ENCODE measurements at places on chromosomes 5 and 9. TPM values are rescaled to one million over a fixed set of nuclear protein-coding genes. Genes with fewer than 3 reads are reported as not detected.

GRCh38 chr9:116151966-116152381, 1.6 kb upstream of the PAPPA start:
- no peak overlapping the region for H3K4me3 ChIP-seq
- H3K4me1 ChIP-seq: no peaks in the 10 kb centered on the region
- no peak for DNase-seq
- no peaks in the 10 kb centered on the region for H3K36me3 ChIP-seq

- no peaks in the 10 kb centered on the region for H3K27me3 ChIP-seq
- peaks cover 9% of the 10 kb centered on the region for H3K4me1 ChIP-seq
- peak overlapping the region; percentile 3 for H3K27ac ChIP-seq
- no peaks in the 10 kb centered on the region for H3K36me3 ChIP-seq
Observed at GRCh38 chr5:35850967-35851680, 5.6 kb upstream of the IL7R start.

DNA sequence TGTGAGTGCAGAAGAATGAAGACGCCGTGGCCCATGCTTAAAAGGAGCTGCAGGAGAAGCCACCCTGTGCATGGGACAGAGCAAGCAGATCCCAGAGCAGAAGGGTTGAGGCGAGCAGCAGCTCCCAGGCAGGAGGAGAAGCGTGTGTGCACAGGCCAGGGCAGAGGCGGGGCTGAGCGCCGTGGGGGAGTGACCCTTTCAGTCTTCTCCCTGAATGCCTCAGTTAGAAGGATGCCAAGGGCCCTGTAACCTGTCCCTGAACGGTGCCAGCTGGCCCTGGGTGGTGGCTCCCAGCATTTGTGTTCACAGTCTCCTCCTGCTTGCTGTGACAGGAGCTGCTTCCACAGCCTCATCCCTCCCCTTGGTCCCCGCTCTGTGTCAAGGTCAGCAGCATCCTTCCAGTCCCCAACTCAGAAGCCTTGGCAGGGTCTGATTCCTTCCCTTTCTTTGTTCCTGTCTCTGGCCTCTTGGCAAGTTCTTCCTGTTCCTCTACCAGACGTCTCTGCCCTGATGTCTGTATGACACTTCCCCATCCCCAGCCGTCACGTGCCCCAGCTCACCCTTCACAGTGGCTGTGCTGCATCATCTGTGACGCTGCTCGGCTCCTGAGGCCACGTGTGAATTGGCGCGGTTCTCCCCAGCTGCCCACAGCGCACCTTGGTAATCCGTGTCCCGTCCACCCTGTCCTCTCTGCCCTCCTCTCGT, 5.2 kb downstream of the EXOC3 start:
- no peaks in the 10 kb centered on the region for H3K27me3 ChIP-seq
- H3K4me1 ChIP-seq: peaks cover 8% of the 10 kb centered on the region
- H3K4me3 ChIP-seq: no peak overlapping the region
- no peak overlapping the region for H3K27ac ChIP-seq
- no peak for DNase-seq

GRCh38 chr5:65812648-65813047, 90.6 kb downstream of the NLN start:
- H3K4me3 ChIP-seq: no peak overlapping the region
- no peaks in the 10 kb centered on the region for H3K36me3 ChIP-seq
- H3K27me3 ChIP-seq: no peaks in the 10 kb centered on the region
- H3K27ac ChIP-seq: no peak overlapping the region
- H3K4me1 ChIP-seq: peaks cover 5% of the 10 kb centered on the region
- DNase-seq: no peak

DNA sequence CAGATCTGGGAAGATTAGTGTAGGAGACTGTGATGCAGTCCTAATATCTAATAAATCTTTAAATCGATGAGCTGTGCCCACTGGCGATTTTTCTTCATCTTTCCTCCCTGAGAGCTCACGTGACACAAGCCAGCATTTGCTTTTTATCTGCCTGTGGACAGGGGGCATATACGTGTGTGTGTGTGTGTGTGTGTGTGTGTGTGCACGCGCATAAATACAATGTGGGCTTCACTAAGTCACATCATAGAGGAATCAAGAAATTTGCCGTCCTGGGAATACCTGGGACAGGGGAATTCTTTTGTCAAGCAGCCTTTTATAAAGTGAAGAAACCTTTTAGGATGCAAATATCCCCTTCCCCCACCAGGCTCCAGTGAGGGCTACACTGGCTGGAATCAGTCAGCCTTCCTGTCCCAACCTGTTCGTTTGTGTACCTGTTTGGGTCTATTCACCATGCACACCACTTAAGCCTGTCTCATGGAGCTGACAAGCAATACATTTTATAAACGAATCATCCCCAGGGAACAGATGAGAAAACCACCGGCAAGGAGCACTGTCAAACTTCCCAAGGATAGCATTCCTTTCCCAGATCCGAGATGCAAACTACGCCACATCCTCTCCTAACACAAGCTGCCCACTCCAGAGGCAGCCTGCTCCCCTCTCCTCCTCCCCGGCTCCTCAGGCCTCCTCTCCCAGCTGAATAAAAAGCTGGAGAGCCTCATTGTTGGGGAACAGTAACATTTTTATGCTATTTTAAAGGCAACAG, 2.7 kb downstream of the EPB41L4B start:
- H3K4me3 ChIP-seq: no peak overlapping the region
- DNase-seq: no peak
- no peaks in the 10 kb centered on the region for H3K4me1 ChIP-seq
- H3K27me3 ChIP-seq: peaks cover 9% of the 10 kb centered on the region

- H3K27me3 ChIP-seq: no peaks in the 10 kb centered on the region
- H3K27ac ChIP-seq: no peak overlapping the region
- H3K36me3 ChIP-seq: no peaks in the 10 kb centered on the region
- no peaks in the 10 kb centered on the region for H3K4me1 ChIP-seq
Observed at GRCh38 chr5:144390133-144390532, 219.5 kb downstream of the KCTD16 start.

DNA sequence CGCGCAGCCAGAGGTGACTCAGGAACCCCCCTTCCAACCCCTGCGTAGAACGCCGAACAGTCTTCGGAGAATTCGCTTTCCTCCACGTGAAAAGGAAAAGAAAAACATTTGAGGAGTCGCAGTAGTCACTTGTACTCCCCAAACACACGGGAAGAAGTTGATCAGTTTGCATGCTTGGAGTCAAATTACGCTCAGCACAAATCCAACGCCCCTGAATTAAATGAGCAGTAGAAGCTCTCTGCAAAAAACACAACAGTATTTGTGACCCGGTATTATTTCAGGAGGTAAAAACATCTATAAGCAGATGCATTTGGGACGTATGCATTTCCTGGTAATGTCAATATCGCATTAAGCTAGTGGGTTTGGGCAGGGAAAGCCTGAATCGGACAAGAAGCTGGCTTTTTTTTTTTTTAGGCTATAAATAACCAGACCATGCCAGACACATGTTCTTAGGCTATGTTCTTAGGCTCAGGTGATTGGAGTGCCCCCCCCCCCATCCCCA, 854 bp upstream of the ARL15 start:
- no peaks in the 10 kb centered on the region for H3K4me1 ChIP-seq
- no peaks in the 10 kb centered on the region for H3K36me3 ChIP-seq
- H3K27ac ChIP-seq: peak overlapping the region; percentile 86
- peak overlapping the region; percentile 56 for H3K4me3 ChIP-seq
- DNase-seq: no peak

- H3K27ac ChIP-seq: no peak overlapping the region
- no peak for DNase-seq
- no peaks in the 10 kb centered on the region for H3K27me3 ChIP-seq
- no peaks in the 10 kb centered on the region for H3K4me1 ChIP-seq
Observed at GRCh38 chr5:7376871-7377270, 19.1 kb upstream of the ADCY2 start.

DNA sequence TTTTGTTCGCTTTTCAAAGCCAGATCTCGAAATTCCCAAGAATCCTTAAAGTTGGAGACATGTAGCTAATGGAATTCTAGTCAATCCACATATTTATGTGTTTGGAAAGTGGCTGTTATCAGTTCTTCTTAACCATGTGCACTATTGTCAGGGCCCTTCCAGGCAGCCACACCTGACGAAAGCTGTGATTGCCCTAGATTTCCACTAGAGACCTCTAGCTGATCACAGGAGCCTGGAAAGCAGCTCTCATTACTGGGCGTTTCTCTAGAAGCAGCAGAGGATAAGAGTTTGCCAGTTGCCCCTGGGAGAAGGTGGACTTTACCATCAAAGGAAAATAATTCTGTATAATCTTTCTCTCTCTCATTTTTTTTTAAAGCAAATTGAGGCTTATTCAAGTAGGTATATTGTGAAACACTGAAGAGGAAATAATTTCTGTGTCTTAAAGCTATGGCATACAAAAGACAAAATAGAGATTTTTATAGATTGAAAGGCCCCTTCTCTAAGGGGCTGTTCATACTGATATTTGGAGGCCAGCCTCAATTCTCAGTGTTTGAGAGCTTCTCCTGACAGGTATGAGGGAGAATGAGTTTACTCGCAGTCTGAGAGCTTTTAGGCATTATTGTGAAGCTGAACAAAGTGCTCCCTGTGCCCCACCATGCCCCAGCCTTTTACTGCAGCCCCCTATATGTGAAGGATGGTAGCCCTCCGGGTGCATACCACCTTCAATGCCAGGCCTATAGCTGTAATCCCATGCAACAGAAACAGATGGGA, 405.4 kb upstream of the ACTBL2 start:
- no peaks in the 10 kb centered on the region for H3K36me3 ChIP-seq
- no peak for DNase-seq
- no peaks in the 10 kb centered on the region for H3K27me3 ChIP-seq
- H3K27ac ChIP-seq: no peak overlapping the region

DNA sequence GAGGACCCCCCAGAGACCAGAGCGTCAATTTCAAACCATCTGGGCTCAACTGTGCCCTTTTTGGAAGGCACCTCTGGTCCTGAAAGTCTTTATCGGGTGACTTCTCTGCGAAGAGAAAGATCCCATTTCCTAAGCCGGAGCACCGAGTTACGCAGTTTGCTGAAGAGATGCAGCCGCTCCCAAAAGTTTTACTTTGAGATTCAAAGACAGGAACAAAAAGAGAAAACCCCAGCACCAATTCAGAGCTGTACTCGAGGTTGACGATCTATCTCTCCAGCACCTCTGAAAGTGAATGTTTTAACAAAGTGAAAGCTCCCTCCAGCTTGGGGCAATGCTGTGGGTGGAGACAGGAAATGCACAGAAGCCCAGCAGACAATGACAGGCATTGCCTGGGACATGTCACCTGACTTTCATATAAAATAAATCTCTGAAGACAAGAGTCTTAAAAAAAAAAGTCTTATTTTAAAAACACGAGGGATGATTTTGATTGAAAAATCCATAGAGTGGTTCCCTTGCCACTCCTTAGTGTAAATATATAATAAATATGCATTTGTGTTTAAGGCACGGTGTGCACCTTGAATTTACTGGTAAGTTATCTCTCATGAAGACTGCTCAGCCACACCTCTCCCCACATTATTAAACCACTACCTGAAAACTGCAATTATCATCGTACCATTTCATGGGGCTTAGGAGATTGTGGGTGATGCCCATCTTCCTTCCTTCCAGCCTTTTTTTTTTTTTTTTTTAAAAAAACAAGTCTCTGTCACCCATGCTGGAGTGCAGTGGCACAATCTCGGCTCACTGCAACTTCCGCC, 79.9 kb downstream of the FNBP1 start:
- no peaks in the 10 kb centered on the region for H3K27me3 ChIP-seq
- H3K4me1 ChIP-seq: no peaks in the 10 kb centered on the region
- peak overlapping the region; percentile 94 for H3K27ac ChIP-seq

DNA sequence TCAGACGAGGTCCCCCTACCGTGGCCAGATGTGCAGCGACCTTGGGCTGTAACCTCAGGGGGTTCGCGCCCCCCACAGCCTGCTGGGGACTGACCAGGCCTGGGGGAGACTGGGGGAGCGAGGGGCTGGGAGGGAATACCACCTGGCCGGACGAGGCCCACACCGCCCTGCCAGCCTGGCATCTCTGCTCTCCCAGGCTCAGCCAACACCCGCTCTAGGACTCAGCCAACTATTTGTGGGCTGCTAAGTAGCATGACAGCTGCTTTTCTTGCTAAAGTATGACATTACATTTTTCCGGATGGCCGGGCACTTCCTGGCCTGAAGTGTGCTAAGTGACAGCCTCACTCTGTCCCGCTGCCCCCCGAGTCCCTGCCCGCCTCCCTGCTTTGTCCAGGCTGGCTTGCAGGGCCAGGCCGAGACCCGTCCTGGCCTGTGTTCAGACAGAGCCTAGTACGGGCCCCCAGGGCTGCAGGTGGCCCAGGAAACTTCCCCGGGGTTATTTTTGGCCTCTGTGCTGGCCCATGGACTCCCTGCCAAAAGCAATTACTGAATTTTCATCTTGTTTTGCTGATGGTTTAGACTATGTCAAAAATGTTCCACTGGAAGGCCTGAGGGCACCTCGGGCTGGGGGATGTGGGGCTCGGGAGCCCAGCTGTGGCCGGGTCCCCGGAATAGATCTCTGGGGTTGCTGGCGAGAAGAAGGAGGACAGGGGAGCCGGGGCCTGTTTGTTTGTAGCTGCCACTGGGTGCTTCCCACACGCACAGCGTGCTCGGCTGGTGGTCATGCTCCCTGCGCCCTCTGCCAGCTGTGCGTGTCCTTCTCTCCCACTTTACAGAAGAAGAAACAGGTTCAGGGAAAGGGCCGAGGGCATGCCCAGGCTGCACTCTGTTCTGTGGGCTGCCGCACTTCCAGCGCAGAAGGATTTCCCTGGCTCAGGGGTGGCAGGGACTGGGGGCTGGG, 13.4 kb upstream of the SLC2A6 start:
- H3K4me1 ChIP-seq: peaks cover 9% of the 10 kb centered on the region
- no peaks in the 10 kb centered on the region for H3K27me3 ChIP-seq
- H3K4me3 ChIP-seq: no peak overlapping the region
- no peaks in the 10 kb centered on the region for H3K36me3 ChIP-seq
- peak overlapping the region; percentile 70 for H3K27ac ChIP-seq

DOCK2 gene
- 14.9 TPM for total RNA-seq

PLPP7 gene
- total RNA-seq: 20.8 TPM

CARTPT gene
- total RNA-seq: not detected

IL13 gene
- 0.44 TPM for total RNA-seq

CCDC187 gene
- not detected for total RNA-seq

PCDH12 gene
- total RNA-seq: 1.2 TPM
